CMK (cell line): ENCODE measurements at places on chromosomes 5 and 9.

- no peak for DNase-seq
These were observed 30.2 kb downstream of the SH3PXD2B start for GRCh38 chr5:172424111-172424490.

DNA sequence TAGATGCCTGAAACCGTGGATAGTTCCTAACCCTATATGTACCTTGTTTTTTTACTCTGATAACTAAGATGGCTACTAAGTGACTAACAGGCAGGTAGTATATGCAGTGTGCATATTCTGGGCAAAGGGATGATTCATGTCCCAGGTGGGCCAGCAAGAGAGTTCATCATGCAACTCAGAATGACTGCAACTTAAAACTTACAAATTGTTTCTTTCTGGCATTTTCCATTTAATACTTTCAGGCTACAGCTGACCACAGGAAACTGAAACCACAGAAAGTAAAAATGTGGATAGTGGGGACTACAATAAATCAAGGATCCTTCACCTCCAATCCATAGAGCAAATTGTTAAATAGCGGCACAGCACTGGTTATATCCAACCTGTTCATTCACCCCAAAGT lies 30.7 kb upstream of the VCAN start:
- no peak for DNase-seq

- DNase-seq: no peak
These were observed 17.3 kb downstream of the VAV2 start for GRCh38 chr9:133974631-133975341.

DNA sequence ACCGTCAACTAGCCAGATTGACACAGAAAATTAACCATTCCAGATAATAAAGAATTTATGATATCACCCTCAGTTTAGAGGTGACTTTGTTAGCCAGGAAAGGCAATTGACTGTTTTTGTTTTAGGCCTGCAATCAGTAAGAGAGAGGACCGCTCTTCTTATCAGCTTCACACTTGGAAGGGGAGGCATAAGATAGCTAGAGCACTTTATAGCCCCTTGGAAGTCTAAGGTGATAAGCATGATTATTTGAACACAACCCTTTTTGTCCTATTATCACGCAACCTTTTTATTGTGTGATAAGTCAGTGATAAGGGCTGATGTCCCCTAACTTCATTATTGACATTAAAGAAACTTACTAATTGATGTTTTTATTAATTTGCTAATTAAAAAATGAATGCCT lies 162.6 kb upstream of the CDKN2B start:
- no peak for DNase-seq

- no peak for DNase-seq
These were observed 29.2 kb upstream of the PANK3 start for GRCh38 chr5:168608386-168608785.

GRCh38 chr9:85617141-85617670 lies 124.5 kb downstream of the AGTPBP1 start:
- no peak for DNase-seq

GRCh38 chr5:31066655-31067328 lies 126.7 kb upstream of the CDH6 start:
- no peak for DNase-seq
